ENCODE measurements at places on chromosomes 6 and 20. TPM values are rescaled to one million over a fixed set of nuclear protein-coding genes. Genes with fewer than 3 reads are reported as not detected.

Gene ECT2L
- total RNA-seq: not detected

DNA sequence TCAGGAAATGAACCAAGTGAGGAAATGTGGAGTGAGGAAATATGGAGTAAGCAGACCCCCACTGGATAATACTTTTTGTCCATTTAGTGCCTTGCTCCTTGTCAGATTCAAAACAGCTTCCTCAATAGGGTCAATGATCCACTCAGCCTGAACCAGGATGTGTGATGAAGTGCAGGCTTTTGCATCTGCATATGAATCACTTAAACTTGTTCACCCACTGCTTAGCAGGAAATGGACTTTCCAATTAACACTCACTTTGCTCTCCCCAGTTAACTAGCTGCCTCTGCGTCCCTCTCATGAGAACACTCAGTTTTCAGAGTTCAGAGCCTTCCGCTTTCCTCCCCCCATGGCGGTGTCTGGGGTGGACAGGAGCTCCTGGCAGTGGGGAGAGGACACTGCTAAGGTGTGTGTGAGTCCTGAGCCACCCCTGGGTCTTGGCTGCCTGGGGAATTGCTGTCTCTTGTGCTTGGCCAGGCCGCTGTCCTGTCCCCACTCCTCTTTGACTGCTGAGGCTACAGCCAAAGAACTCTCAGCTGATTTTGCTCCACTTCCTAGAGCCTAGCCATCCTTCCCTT lies 621.8 kb downstream of the CDH26 start:
- no peak for DNase-seq

- no peak for DNase-seq
Measured at GRCh38 chr20:22418738-22419137, 165.6 kb downstream of the FOXA2 start.

DNA sequence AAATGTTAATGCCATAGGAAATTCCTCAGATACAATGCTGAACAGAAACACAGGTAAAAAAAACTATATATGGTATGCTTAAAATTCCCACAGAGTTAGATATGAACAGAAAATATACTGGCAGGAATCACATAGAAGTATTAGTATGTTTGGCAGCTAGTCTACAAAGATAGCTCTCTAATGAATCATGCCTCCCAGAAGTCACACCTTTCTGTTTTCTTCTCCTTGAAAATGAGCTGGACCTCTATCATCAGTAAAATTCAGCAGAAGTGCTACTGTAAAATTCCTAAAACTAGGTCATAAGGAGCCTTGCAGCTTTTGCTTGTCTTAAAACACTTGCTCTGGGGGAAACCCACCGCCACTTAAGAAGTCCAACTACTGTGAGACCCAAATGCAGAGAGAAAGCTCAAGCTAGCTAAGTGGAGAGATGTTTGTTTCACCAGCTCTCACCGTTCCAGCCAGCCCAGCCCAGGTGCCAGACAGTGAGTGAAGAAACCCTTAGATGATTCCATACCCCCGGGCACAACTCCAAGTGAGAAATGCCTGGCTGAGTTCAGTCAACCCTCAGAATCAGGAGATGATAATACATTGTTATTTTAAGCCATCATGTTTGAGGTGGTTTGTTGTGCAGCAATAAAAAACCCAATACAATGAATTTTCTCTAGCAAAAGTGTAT lies 43.0 kb downstream of the TSPYL4 start:
- DNase-seq: no peak

GRCh38 chr6:38194589-38194988 lies 375.1 kb downstream of the ZFAND3 start:
- no peak for DNase-seq

DNA sequence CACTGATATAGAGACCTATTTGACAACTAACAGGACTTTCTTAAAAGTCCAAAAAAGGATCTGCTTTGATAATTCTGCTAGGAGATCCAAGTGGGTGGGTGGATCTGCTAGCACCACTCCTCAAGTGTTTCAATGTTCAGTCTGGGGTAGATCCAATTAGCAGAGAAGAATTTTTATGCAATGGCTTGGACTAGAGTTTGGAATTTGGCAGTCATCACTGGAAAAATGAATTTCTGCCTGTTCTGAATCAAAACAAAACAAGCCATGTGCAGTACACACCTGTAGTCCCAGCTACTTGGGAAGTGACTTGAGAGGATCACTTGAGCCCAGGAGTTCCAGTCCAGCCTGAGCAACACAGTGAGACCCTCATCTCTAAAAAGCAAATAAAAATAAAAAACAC lies 12.6 kb upstream of the GNMT start:
- DNase-seq: no peak

Gene CST4
- total RNA-seq: not detected

GRCh38 chr20:53274807-53275206 lies 302.6 kb downstream of the TSHZ2 start:
- DNase-seq: no peak

- DNase-seq: no peak
Measured at GRCh38 chr6:91161246-91161645, 574.4 kb upstream of the MAP3K7 start.

- no peak for DNase-seq
Measured at GRCh38 chr6:87731818-87732661, 30.0 kb upstream of the AKIRIN2 start.

Measured in activated T-helper 1 cell treated with anti-CD3 and anti-CD28 coated beads, Interleukin-12 subunit alpha, Interleukin-12 subunit beta, Interleukin-2, Interleukin-4 antibody, amounts not matched to agents 30 ng/mL and 10 ng/mL and 1 ng/mL, durations not matched to agents 14 hours and 24 hours and 36 hours (primary cell).